CD4-positive, CD25-positive, alpha-beta regulatory T cell (primary cell): ENCODE measurements at places on chromosomes 3 and 15. TPM values are rescaled to one million over a fixed set of nuclear protein-coding genes. Genes with fewer than 3 reads are reported as not detected.

- no peaks in the 10 kb centered on the region for H3K36me3 ChIP-seq
- H3K27me3 ChIP-seq, result peaks cover 14% of the 10 kb centered on the region
- H3K4me3 ChIP-seq, result no peak overlapping the region
- no peak overlapping the region for H3K27ac ChIP-seq
- no peak for DNase-seq
These were observed 2.9 kb downstream of the WNT5A start for GRCh38 chr3:55484191-55484689.

- no peak overlapping the region for H3K27ac ChIP-seq
- no peak overlapping the region for H3K4me3 ChIP-seq
- no peak for DNase-seq
- no peaks in the 10 kb centered on the region for H3K4me1 ChIP-seq
- H3K27me3 ChIP-seq, result peaks cover 24% of the 10 kb centered on the region
These were observed 4.1 kb downstream of the GAP43 start for GRCh38 chr3:115627180-115628074.

OIP5 gene
- 0.96 TPM for total RNA-seq

RPL35A gene
- total RNA-seq, result 1,211 TPM

GRCh38 chr15:80659375-80659774, 35.7 kb upstream of the ABHD17C start:
- H3K27ac ChIP-seq, result no peak overlapping the region
- H3K27me3 ChIP-seq, result peaks cover 2% of the 10 kb centered on the region
- no peak for DNase-seq
- H3K4me3 ChIP-seq, result no peak overlapping the region
- no peaks in the 10 kb centered on the region for H3K4me1 ChIP-seq

DNA sequence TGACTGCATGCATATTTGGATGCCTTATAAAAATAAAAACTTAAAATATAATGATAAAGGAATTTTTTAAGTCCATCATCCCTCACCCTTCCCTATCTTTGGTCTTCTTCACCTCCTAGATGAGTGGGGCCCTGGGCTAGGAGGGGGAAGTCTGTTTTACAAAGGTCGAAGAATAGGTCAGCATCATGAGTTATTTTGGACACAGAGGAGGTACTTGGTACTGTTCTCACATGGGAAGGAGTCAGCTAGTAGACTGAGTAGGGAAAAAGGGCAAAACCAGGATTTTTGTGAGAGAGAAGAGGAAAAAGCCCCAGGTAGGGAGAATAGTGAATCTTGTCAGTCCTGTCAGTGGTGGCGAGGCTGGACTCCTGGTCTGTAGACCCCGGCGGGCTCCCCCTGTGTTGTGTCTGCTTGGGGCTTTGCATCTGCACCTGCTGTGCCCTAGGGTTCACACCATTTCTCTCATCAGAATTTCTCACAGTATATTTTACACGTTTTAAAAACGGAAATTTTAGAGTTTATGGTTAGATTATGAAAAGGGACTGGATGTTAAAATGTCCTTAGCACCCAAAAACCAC, 17.2 kb downstream of the GCSAM start:
- no peak overlapping the region for H3K27ac ChIP-seq
- no peaks in the 10 kb centered on the region for H3K36me3 ChIP-seq
- no peak overlapping the region for H3K4me3 ChIP-seq
- no peaks in the 10 kb centered on the region for H3K27me3 ChIP-seq

IGDCC3 gene
- not detected for total RNA-seq

DNA sequence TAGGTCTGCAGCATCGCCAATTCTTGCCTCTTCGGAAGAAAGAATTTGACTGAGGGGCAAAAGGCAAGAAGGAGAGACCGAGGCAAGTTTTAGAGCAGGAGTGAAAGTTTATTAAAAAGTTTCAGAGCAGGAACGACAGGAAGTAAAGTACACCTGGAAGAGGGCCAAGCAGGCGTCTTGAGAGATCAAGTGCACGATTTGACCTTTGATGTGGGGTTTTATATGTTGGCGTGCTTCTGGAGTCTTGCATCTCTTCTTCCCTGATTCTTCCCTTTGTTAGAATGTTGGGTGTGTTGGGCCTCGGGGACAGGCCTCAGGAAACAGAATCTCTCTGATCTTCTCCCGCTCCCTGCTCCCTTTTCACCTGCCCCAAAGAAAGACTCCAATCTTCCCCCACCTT, 40.6 kb upstream of the FLNB start:
- peak; percentile 15 for DNase-seq
- H3K4me1 ChIP-seq, result no peaks in the 10 kb centered on the region
- no peaks in the 10 kb centered on the region for H3K36me3 ChIP-seq
- H3K27me3 ChIP-seq, result no peaks in the 10 kb centered on the region
- no peak overlapping the region for H3K27ac ChIP-seq

DNA sequence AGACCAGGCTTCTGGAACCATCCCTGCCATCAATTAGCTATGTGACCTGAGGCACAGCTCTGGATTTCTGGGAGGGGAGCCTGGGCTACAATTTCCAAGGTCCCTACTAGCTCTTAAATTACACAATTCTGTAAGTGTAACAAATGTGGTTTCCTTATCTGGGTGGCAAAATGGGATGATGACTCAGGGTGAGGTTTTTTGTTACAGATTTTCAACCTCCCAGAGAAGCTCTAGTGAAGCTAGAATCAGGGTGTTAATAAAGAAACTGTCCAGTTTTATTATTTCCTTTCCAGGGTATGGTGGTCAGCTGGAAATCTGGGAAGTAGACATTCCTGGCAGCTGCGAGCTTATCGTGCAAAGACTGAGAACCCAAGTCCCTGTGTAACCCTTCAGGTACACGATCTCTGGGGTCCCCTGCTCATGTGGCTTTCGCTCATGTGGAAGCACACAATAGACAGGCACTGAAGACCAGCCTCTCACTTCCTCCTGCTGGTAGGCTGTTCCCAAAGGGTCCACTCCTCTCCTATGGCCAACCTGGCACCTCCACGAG, 7.3 kb downstream of the RAB27A start:
- DNase-seq, result no peak
- peak overlapping the region; percentile 33 for H3K4me3 ChIP-seq
- H3K27ac ChIP-seq, result peak overlapping the region; percentile 63
- H3K4me1 ChIP-seq, result peaks cover 74% of the 10 kb centered on the region

GRCh38 chr3:11629716-11630115, 14.0 kb downstream of the VGLL4 start:
- H3K4me3 ChIP-seq, result no peak overlapping the region
- no peaks in the 10 kb centered on the region for H3K36me3 ChIP-seq
- DNase-seq, result no peak
- H3K27ac ChIP-seq, result no peak overlapping the region

ACKR2 gene
- total RNA-seq, result not detected

GRCh38 chr3:147218965-147219364, 187.4 kb downstream of the ZIC4 start:
- H3K4me3 ChIP-seq, result no peak overlapping the region
- no peak overlapping the region for H3K27ac ChIP-seq
- H3K36me3 ChIP-seq, result no peaks in the 10 kb centered on the region

QARS1 gene
- total RNA-seq, result 224 TPM

DNA sequence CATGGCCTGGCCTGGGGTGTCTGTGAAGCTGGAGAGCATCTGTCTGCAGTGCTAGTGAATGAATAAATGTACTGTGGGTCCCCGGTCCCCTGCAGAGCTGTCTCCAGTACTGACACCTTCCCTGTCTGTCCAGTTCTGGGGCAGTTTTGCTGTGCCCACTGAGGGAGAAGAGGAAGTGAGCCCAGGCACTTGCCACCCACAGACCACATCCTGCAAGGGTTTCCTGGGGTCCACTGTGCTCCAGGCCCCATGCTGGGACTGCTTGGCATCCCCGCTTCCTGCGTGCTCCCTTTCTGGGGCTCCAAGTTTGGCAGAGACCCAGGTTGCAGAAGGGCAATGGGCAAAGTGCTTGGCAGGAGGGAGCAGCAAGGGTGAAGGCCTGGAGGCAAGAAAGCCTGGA, 4.9 kb upstream of the SLC6A6 start:
- H3K4me1 ChIP-seq, result peaks cover 13% of the 10 kb centered on the region
- DNase-seq, result no peak
- H3K27me3 ChIP-seq, result no peaks in the 10 kb centered on the region
- no peak overlapping the region for H3K27ac ChIP-seq
- H3K36me3 ChIP-seq, result no peaks in the 10 kb centered on the region

- no peaks in the 10 kb centered on the region for H3K27me3 ChIP-seq
- H3K4me3 ChIP-seq, result no peak overlapping the region
- no peaks in the 10 kb centered on the region for H3K36me3 ChIP-seq
These were observed 15.4 kb upstream of the AADAC start for GRCh38 chr3:151798466-151798865.

DNA sequence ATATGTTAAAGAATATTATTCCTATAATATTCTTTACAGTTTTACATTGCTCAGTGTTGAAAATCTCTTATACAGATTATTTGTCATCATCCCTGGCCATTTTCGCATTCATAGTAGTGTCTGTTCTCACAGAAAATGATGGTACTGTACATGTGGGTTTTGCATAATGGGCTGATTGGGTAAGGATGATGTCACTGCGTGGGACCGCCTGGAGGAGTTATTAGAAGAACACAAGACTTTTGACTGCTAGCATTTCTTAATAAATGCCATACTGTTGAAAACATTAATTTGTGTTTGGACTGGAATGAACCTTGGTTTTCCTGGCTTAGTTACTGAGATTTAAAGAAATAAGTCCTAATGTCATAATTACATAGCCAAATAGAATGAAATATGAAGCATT, 20.3 kb downstream of the LRCH3 start:
- no peak overlapping the region for H3K4me3 ChIP-seq
- H3K27ac ChIP-seq, result no peak overlapping the region
- DNase-seq, result no peak

- no peak overlapping the region for H3K4me3 ChIP-seq
- no peak overlapping the region for H3K27ac ChIP-seq
- DNase-seq, result no peak
- H3K4me1 ChIP-seq, result no peaks in the 10 kb centered on the region
- no peaks in the 10 kb centered on the region for H3K36me3 ChIP-seq
These were observed 212.5 kb upstream of the CNTN6 start for GRCh38 chr3:880371-880770.
